ENCODE measurements at places on chromosomes 4 and X.

- no peak for DNase-seq
These were observed 38.6 kb downstream of the SORBS2 start for GRCh38 chr4:185773419-185773818.

- DNase-seq, result no peak
These were observed 66.0 kb downstream of the RELL1 start for GRCh38 chr4:37620176-37620575.

DNA sequence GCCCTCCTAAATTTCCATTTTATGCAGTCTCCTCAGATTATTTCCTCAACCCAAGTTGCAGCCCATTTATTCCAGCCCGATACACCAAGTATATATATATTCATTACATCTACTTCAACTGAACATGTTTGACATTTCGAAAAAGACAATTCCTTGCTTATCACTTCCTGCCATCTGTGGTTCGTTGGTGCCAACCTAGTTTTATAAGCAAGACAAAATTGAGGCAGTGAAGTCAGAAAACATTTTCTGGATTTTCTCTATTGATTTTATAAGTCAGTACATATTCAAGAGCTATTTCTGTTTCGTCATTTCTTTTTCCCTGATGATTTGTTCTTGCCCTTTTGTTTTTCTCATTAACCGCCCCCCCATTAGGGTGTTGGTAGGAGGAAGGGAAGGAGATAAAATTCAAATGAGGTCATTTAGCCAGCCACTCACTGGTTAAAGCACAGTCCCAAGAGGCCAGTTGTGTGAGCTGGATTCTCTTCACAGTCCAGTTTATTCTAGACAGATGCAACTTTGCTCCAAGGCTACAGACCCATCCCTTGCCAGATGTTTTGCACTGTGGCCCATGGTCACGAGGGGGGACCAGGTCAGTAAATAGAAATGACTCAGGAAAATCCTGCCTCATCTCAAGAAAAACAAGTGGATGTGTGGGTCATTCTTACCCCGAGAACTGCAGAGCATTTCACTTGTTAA lies 20.3 kb upstream of the VEGFD start:
- DNase-seq, result no peak

DNA sequence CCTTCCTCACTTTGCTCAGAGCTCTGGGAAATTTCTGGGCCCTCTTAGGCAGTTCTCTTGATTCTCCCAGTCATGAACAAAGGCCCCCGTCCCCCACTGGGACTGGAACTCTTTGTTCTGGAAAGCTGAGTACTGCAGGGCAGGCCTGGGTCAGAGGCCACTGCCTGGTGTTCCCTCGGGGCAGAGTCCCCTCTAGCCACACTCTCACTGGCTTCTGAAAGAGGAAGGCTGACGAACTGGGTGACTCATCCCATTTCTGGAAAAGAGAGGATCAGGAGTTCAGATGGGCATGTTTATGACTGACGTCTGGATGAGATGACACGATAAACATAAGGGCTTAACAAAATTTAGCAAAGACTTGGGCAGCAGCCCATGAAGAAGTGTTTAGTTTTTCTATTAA lies 47.7 kb downstream of the DDX3X start:
- no peak for DNase-seq

GRCh38 chrX:148501386-148502066 lies 1.1 kb downstream of the AFF2 start:
- DNase-seq, result peak; percentile 27

DNA sequence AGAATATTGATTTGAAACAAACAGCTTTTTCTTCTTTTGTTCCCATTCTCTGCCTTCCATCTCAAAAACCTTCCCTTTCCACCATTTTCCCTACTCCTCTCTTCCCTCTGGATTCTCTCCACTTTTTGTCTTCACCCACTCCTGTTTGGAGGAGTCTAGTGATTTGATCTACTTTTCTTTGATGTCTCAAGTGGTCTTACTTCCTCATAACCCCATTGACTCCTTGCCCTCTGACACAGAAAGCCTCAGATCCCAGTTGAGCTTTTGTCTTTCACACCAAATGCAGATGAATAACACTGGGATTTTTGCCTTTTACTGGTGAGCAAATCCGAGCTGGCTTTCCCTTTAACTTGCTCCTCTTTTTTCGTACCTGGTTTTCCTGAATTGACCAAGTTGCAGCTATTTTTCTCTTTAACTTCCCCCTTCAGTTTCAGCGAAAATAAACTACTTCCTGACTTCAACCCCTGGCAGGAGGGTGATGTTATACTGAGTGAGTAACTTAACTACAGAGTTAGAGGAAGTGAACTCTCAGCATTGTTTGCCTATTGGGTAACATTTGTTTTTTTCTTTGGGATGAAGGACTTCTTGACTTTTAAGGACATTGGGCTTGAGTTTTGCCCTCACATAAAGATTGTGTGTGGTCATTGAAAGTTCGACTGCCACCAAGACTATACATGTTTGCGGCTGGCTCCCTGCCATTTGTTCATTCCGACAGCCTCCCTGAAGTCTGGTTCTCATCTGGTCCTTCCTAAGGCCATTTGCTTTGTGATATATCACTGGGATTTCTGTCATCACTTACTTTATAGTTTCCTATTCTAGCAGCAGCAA lies 392.8 kb upstream of the NR3C2 start:
- no peak for DNase-seq

DNA sequence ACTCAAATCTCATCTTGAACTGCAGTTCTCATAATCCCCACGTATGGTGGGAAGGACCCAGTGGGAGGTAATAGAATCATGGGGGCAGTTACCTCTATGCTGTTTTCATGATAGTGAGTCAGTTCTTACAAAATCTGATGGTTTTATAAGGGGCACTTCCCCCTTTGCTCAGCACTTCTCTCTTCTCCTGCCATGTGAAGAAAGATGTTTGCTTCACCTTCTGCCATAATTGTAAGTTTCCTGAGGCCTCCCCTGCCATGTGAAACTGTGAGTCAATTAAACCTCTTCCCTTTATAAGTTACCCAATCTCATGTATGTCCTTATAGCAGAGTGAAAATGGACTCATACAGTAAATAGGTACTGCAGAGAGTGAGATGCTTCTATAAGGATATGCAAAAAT lies 1050.6 kb upstream of the GRIA3 start:
- no peak for DNase-seq

GRCh38 chr4:4358093-4358854 lies 28.6 kb upstream of the NSG1 start:
- DNase-seq, result no peak

GRCh38 chrX:67893931-67894330 lies 350.1 kb downstream of the AR start:
- DNase-seq, result no peak

GRCh38 chr4:140497747-140498636 lies at the start of gene MGAT4D:
TSS of gene MGAT4D (minus strand) at chr4:140498293. CDS start at chr4:140498222, 71 bp downstream.
- DNase-seq, result peak; percentile 18

DNA sequence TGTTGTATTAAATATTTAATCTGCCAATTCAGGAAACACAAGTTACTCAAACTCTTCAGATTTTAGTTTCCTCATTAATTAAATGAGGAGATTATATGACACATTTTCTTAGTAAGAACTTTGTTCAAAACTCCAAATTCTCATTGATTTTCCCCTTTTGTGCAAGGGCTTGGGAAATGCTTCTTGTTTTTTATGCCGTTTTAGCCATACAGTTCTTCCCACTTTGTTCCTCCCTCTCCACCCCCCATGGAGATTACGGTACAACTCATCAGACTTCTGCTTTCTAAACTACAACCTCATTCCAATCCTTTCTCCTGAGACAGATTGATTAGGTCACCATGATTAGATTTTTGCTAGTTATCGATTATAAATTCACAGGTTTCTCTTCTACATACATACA lies 10.9 kb upstream of the BBS7 start:
- DNase-seq, result no peak

- no peak for DNase-seq
These were observed 213.2 kb downstream of the KDR start for GRCh38 chr4:54912155-54912554.

DNA sequence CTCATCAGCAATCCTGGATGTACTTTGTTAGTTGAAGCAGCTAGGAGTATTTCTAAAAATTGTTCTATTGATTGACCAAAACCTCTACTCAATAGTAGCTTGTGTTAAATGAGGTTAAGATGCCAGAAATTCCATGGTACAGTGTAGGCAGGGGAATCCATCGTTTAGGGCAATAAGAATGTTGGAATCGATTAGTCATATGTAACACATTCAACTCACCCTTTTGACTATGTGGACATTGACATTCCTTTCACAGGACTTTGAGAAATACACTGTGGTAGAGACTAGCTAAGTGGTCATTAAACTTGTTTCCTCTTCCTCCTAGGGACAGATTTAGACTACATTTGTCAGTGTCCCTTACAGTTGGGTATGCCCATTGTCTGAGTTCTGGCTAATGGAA lies 40.2 kb downstream of the KDM5C start:
- DNase-seq, result no peak

GRCh38 chrX:140177821-140178220 lies 212.5 kb upstream of the CXorf66 start:
- no peak for DNase-seq

- DNase-seq, result no peak
These were observed 212.5 kb upstream of the ZIC3 start for GRCh38 chrX:137353404-137353803.

DNA sequence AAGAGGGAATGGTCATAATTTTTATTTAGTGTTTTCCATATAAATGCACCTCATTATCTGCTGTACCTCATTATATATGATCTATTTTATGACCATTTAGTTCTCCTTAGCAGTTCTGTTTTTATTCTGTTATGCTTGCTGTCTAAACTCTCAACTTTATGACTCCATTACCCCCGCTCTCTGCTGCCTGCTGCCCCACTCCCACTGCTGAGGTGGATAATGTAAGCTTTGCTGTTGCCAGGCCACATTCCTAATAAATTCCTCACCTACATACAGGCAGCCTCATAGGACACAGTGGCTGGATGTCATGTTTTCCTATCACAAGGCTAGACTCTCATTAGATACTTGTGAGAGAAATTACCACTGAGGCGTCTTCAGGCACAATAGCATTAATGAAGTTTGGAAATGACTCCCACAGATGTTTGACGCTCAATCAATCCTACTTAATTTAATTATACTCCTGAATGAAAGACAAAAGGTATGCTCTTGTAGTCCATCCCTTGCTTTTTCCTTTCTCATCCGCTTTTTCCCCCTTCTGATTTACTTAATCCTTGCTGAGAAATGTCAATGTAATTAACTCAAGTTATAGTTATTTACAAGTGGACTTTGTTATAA lies 497.5 kb upstream of the IGFBP7 start:
- no peak for DNase-seq

DNA sequence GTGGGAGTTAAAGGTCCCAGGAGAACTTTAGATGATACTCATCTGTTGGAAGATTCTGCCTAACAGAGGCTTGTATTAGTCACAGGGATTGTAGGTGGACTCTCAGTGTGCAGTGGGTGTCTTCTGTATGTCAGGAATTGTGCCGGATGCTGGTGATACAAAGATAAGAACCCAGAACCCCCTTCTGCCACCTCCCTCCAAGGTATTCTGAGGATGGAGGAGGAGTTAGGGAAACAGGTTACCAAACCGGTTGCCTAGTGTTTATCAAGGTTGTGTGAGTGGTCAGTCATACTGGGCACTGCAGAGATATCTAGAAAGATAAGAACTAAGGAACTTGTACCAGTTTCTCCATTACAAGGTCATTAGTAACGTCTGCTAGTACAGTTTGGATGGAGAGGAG lies 61.6 kb downstream of the PTTG2 start:
- DNase-seq, result no peak

DNA sequence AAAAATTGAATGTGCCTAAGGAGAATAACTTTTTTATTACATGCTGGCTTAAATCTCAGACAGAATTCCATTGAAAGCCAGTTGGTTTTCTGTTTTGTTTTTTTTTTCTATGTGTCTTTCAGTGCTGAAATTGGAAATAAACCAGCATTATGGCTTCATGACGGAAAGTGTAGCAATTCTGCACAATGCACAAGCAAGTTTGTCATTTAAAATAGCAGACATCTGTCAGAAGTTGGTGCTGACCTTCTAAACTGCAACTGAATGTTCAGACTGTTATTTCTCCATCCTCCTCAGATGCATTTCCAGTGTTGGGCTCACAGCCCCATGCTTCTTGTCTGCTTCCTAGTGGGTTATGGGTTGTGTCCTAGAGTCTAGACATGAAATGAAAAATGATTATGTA lies 107.2 kb upstream of the LIMCH1 start:
- DNase-seq, result no peak

- no peak for DNase-seq
These were observed 196.2 kb upstream of the TENT5D start for GRCh38 chrX:80223982-80224579.

DNA sequence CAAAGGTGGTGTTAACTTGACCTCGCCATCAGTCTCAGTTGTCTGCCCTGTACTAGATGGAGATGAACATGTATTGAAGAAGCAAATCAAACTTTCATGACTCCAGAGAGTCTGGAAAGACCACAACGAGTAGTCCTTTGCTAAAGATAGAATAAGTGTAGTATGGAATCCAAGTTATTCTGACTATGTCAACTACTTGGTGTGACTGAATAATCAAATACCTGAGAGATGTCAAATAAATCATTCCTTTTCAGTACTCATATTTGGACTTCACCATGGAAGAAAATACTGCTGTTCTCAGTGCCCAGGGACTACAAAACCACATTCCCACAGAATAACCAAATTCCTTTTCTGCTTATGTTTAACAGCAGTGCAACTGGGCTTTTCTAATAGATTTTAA lies 161.2 kb upstream of the SPRY1 start:
- no peak for DNase-seq

DNA sequence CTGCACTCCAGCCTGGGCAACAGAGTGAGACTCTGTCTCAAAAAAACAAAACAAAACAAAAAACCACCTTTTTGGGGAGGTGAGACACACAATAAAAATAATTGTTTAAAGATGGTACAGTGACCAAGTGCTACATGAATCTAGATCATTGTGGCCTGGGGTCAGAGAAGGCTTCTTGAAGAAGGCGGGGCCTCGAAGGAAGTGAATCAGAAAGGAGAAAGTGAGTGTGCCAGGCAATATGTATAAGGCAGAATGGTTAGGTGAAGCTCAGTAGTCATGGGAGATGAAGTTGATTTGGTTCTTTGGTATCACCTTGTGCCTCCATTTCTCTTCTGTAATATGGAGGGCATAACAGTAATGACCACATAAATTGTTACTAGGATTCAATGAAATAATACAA lies 58.9 kb downstream of the DOCK11 start:
- no peak for DNase-seq
